Retinal pigment epithelial cell (primary cell): ENCODE measurements at places on chromosomes 5 and 9.

- peak; percentile 19 for DNase-seq
Measured at GRCh38 chr5:114176356-114176755, 185.5 kb upstream of the KCNN2 start.

DNA sequence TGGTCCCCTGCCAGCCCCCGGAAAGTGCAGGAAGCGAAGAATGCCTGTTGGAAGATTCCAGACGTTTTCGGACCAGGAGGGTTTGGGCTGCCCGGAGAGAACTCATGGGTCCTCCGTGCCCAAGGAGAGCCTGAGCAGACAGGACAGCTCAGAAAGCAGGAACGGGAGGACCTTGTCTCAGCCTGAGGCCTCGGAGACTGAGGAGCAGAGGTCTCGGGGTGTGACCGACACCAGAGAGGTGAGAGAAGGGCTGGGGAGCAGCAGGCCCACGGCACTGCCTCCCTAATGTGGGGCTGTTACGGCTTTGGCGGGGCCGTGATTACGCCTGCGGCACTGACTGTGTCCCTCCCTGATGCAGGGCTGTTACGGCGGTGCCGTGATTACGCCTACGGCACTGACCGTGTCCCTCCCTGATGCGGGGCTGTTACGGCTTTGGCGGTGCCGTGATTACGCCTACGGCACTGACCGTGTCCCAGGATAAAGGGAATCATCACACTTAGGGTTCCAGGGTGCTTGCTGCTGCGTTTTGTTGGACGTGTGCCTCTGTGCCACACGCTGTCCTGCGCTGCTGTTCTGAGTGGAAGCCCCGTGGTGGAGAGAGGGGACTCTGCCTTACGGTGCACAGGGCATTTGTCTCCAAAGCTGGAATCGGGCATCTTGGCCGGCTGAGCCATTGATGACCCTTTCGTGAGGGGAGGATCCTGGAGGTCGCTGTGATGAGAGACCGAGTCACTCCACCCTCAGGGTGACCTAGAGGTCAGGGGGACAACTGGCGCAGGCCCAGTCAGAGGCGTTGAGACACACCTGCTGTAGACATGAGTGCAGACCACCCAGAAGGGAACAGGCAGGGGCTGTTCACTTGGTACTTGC lies 25.7 kb downstream of the CEP72 start:
- DNase-seq = no peak

GRCh38 chr5:65412842-65413241 lies 68.9 kb downstream of the ADAMTS6 start:
- DNase-seq = no peak

- DNase-seq = peak; percentile 77
Measured at GRCh38 chr9:70420441-70421271, 6.2 kb upstream of the KLF9 start.

- DNase-seq = no peak
Measured at GRCh38 chr5:173719731-173720082, 103.3 kb upstream of the BOD1 start.
